Mucosa of gallbladder (tissue), 1 donor: ENCODE measurements at places on chromosomes 4 and X. TPM values are rescaled to one million over a fixed set of nuclear protein-coding genes. Genes with fewer than 3 reads are reported as not detected.
A peak's percentile ranks its signal among the peaks of the same experiment; 100 is the strongest.

DNA sequence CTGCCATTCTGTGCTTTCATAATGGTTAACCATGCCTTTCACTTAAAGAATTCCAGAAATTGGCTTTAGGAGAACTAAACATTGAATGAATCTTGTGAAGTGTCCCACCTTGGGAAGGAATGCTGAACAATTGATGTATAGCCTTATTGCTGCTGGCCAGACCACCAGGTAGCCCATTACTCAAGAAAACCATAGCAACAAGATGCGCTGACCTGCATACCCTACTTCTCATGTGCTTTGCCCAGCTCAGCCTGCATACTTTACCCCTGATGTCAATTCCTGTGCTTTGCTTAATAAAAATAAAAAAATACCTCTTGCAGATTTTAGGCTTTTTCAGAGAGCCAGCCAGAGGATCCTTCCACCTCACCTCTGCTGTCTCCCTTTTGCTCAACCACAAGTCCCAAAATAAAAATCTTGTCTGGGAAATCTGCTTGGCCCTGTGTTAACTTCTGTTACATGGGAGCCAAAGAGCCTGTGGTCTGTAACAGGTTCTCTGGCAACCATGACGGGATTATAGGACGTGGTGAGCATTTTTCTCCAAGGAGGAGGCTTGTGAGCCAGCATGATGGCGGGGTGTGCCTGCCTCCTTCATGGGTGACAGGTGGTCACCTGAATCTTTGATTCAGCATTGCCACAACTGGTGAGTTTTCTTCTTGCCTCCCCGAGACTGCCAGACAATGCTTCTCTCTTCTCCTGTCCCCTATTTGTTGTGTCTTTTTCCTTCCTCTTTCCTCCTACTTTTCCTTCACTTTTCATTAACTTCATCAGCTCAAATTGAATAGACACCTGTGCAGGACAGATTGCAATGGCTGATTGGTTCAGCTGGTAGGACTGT lies 106.8 kb downstream of the ARSJ start:
- no peak for DNase-seq

DNA sequence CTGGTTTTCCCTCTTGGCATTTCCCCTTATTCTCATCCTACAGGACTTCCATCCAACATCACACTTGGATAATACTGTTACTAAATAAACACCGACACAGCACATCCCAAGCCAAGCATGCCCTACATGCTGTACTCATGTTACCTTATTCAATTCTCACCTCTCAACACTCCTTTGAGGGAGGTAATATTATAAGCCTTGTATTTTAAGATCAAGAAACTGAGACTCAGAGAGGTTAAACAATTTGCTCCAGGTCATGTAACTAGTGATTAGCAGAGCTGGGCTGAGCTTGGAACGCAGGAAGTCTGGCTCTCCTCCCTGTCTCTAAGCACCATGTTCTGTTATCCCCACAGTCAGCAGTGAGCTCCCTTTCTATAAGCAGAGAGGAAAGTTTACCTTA lies 333.6 kb upstream of the IGFBP7 start:
- no peak for DNase-seq

The CCKAR gene
- total RNA-seq = 68.5 TPM

The ADH6 gene
- total RNA-seq = 36.3 TPM

DNA sequence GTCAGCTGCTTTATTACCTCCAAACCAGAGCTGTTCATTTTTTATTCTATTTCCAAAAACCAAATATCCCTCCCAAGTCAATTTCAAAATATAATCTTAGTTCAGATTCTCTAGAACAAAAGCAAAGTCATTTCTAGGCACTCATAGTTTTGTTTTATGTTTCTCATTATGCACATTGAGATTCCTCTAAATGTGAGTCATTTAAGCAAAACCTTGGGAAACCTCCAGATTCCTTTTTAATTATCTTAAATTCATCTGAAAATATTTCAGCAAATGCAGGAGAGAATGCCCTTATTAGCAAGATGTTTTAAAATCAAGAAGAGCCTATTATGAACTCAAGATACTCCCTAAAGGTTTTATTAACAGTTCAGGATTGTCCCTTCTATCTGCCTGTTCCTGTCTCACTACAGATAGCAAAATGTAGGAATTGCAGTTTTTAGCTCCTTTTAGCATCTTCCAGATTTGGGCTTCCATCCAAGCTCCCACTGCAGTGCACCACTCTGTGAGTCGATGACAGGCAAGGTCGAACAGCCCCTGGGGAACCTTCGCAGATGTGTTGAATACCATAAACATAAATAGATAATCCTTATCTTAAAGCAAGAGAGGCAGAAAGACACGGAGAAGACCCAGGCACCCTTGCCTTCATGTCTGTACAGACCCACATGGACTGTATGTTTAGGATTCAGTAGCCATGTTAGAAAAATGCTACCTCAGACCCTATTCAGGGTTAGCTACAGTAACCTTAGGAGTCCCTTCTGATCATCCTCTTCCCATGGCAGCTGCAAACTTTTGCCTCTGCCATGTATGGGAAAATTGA lies 11.3 kb upstream of the SLC9A7 start:
- DNase-seq = no peak

GRCh38 chr4:168900080-168900479 lies 110.0 kb downstream of the CBR4 start:
- no peak for DNase-seq

The AMOT gene
- total RNA-seq = 35.4 TPM

GRCh38 chrX:636981-637659 lies 6.5 kb downstream of the SHOX start:
- DNase-seq = peak; percentile 3

DNA sequence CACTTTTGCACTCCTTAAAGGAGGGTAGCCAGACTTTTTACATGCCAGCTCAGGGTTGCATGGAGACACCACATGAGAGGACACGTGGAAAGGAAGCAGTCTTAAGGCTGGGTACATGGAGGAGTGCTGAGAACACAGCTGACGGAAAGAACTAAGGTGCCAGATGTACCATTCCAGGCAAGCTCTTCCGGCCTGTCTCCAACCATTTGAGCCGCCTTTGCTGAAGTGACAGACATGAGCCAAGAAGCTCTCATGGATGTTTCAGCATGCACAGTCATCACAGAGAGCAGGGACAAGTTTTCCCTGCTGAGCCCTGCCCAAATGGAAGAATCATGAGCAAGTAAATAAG lies 83.4 kb upstream of the BMP2K start:
- no peak for DNase-seq

DNA sequence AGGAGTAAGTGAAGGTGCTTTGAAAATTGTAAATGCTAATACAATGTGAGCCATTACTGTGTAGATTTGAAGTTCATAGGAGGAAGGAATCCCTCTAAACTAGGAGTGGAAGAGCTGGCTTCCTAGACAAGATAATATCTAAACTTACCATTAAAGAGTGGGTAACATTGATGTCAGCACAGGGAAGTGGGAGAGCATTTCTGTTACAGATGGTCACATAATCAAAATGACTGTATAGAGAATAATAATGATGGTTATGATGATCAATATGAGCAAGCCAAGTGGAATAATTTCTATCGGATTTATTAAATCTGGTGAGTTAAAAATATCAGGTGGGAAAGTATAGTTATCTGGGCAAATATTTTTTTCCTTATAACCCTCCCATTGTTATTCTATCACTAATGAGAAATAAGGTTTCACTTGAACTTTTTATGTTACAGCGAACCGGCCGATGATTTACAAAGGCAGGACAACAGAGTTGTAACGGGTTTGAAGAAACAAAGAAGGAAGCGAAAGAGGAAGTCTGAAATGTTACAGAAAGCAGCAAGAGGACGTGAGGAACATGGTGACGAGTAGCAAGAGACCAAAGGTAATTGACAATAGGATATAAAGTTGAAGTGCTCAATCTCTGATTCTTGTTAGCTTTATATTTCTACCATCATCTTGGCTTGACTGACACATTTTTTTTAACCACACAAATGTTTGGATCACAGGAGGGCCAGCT lies 43.5 kb downstream of the FMR1NB start:
- no peak for DNase-seq

- no peak for DNase-seq
These were observed 135.9 kb downstream of the RAB28 start for GRCh38 chr4:13348216-13348615.

The VGLL1 gene
- 0.78 TPM for total RNA-seq

GRCh38 chrX:1308476-1308875 lies 28.1 kb upstream of the IL3RA start:
- DNase-seq = no peak

- no peak for DNase-seq
These were observed 72.5 kb downstream of the FAT1 start for GRCh38 chr4:186651181-186651603.

DNA sequence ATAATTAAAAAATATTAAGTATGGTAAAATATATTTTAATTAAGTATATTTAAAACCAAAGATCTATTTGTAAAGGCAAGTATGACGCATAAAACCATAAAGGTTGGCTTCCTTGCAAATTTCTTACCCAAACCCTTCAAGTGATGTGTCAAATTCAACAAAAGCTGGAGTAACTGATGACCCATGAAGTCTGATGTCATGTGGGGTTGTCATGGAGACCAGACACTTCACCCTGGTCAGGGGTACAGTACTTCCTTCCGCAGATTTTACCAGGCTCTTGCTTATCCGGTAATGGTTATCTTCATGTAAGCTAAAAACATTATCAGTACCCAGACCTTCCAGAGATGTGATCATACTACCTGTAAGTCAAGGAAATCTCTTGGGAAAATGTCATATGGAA lies 170.1 kb downstream of the WDFY3 start:
- DNase-seq = no peak

The NAP1L3 gene
- 5.2 TPM for total RNA-seq
